RPMI7951 (cell line): ENCODE measurements at places on chromosomes 4 and X. TPM values are rescaled to one million over a fixed set of nuclear protein-coding genes. Genes with fewer than 3 reads are reported as not detected.

MAGEA3 gene
- 93.5 and 116 TPM in 2 replicates for total RNA-seq

S100G gene
- not detected in 2 replicates for total RNA-seq

TCP11X2 gene
- not detected in 2 replicates for total RNA-seq

ARHGAP10 gene
- total RNA-seq, result 16.1 and 16.9 TPM in 2 replicates

UGT2B15 gene
- not detected in 2 replicates for total RNA-seq

SPINK2 gene
- not detected in 2 replicates for total RNA-seq

ATP1B4 gene
- total RNA-seq, result not detected in 2 replicates

NAT8L gene
- 0.10 TPM in 1 of 2 replicates, not detected in the other for total RNA-seq

GPR119 gene
- not detected in 2 replicates for total RNA-seq

ITGB1BP2 gene
- total RNA-seq, result 0.96 and 0.98 TPM in 2 replicates

RAB41 gene
- not detected in 2 replicates for total RNA-seq

SUPT20HL1 gene
- total RNA-seq, result not detected in 2 replicates

GRIA3 gene
- 0.36 and 0.59 TPM in 2 replicates for total RNA-seq

FHIP1A gene
- total RNA-seq, result 0.20 and 0.36 TPM in 2 replicates

SLC2A9 gene
- 0.49 TPM in 1 of 2 replicates, not detected in the other for total RNA-seq

DNA sequence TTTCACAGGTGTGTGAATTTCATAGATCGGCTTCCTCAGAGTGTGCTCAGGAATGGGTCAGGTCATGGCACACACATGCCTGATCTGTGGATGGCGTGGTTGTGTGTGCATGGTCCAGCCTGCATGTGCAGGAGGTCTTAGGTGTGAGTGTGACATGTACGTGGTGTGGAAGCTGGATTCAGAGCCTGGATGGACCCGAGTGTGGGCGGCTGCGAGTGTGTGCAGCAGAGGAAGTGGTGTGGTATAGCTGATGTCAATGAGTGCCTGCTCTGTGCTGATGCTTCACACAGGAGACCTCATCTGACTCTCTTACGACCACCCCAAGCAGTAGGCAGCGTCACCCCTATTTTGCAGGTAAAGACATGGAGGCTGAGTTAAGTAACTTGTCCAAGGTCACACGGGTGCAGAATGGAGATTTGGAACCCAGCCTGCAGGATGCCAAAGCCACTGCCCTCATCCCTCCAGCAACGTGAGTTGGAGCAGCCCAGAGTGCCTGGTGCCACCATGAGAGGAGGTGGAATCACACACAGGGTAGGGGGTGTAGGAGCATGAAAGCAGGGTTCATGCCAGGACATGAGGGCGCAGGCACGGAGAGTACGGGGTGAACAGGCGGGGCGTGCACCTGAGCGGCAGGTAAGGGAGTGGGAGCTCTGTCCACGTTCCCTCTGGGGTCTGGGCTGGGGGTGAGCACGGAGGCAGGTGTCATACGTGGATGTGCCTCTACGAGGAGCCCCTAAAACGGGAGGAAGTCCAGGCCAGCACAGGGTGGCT, 24.2 kb upstream of the C4orf50 start:
- DNase-seq, result no peak

- DNase-seq, result no peak
Observed at GRCh38 chr4:186258216-186258811, 7.7 kb upstream of the F11 start.

- no peak for DNase-seq
Observed at GRCh38 chr4:22787753-22788375, 95.1 kb downstream of the GBA3 start.

DNA sequence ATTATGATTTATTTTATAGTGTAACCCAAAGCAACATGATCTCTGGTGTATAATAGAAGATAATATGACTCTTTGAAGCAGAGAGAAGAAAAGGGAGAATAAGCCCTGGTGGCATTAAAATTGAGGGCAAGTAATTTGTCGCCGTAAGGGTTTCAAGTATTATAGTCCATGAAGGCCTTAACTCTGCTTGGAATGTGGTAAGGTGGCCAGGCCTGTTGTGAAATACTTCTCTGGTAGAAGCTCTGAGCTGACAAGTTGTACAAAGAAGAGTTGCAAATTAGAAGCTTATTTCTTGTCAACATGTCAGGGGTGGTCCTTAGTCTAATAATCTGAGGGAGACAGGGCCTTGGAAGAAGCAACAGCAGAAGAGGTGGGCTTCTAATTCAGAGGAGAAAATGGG, 151.7 kb upstream of the HHIP start:
- no peak for DNase-seq

DNA sequence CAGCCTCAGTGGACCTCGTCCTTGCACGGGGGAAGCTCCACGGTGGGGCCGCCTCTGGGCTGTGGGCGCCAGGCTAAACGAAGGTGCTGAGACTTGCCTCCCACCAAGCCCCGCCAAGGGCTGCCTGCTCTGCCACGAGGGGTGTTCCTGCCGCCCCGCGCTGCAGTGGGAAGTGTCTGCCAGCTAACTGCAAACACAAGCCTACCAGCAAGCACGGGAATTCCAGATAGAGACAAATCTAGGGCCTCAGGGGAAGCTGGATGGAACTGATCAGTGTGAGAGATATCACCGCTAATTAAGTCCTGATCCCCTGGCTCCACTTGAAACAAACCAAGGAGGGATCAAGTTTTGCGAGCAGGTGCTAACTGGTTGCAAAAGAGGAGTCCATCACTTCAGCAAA, 181.6 kb upstream of the LEF1 start:
- DNase-seq, result peak; percentile 34

GRCh38 chr4:57303012-57303751, 193.0 kb upstream of the IGFBP7 start:
- DNase-seq, result peak; percentile 37

GRCh38 chrX:3811331-3812311, 98.2 kb upstream of the PRKX start:
- peak; percentile 46 for DNase-seq

- no peak for DNase-seq
Observed at GRCh38 chr4:8940792-8941491, 69.3 kb upstream of the HMX1 start.

DNA sequence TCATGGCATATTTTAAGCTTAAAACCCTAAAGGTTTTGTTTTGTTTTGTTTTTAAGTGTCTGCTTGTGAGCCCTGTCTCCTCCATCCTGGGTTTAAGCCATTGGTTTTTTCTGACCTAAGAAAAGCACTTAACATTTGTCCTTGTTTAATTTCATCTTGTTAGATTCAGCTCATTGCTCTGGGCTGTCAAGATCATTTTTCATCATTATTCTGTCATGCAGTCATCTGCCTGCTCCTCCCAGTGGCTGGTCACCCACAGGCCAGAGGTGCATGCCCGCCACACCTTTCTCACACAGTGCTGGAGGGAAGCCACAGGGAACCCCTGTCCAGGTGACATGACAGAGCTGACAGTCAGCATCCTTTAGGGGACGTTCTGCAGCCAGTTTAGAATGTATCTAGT, 11.7 kb upstream of the REELD1 start:
- DNase-seq, result no peak

DNA sequence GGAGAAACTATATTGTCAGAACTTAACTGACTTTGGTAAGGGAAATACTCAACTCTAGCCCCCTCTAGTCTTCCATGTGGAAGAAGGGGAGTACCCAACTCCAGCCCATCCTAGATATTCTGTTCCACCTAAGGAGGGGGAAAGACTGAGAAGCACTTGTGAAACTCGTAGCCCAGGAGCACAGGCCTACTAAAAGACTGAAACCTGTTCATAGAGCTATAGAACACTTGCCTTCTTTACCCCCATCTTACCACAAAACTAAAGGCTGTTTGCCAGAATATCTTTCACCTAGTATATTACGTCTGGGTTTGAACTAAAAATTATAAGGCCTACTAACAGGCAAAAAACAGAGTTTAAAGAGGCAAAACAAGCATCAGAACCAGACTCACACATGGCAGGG, 15.5 kb downstream of the CLDN22 start:
- DNase-seq, result no peak

DNA sequence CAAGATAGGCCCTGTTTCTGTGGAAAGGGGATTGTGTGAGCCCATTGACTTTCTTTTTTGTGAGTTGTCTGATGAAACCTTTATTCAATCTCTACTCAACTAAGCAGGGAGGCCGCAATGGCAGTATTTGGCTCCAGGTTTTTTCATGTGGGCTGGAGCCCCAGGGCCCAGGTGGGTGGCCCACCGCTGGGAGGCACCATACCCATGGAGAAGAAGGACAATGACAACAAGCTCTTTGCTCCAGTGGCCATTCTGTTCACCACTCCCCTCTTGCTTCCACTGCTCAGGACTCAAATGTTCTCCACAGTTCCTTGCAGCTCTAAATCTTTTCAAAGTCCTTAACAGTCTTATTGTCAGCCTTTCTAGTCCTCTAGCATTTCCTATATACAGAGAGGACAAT, 54.1 kb downstream of the HOPX start:
- DNase-seq, result no peak

DNA sequence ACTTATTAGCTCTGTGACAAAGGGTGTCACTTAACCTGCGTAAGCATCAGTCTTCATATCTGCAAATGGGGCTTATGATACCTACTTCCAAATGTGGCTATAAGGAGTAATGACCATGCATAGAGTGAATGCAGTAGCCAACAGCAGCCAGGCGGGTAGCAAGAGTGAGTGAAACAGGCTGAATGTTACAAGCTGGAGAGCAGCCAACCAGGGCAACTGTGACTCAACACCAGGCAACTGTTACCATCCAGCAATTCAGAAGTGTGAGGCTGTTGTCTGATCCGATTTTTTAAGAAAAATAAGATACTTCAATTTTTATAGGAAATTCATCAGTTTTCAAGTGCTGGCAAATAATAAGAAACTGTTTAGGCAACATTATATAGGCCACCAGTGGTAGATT, 270.2 kb upstream of the TAPT1 start:
- DNase-seq, result peak; percentile 49

GRCh38 chr4:107721436-107722100, 1.5 kb upstream of the PAPSS1 start:
- DNase-seq, result no peak

- no peak for DNase-seq
Observed at GRCh38 chr4:169108303-169108702, 98.2 kb upstream of the CBR4 start.

GRCh38 chr4:147717878-147718277, 14.0 kb upstream of the ARHGAP10 start:
- no peak for DNase-seq

GRCh38 chr4:104752337-104752736, 257.6 kb upstream of the CXXC4 start:
- no peak for DNase-seq

GRCh38 chr4:14361084-14361483, 641.2 kb upstream of the CPEB2 start:
- DNase-seq, result no peak

DNA sequence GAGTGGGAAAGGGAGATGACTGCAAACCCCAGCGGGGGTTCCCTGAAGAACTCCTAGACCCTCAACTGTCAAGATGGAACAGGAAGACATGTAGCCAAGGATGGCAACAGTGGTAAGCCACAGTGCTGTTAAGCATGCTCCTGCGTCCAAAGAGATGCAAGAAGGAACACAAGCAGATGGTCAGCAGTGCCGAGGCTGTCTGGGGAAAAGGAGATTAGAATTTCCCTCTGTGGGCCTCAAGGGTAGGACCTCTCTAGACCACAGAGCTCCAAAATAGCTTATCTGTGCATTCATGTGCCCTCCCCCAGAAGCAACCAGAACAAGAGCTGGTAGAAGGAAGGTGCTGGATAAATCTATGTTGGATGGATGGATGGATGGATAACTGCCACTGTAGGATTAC, 82.0 kb upstream of the CPEB2 start:
- no peak for DNase-seq

GRCh38 chrX:44690129-44690528, 147.5 kb upstream of the FUNDC1 start:
- no peak for DNase-seq
